ENCODE measurements at places on chromosomes 7 and 10.

DNA sequence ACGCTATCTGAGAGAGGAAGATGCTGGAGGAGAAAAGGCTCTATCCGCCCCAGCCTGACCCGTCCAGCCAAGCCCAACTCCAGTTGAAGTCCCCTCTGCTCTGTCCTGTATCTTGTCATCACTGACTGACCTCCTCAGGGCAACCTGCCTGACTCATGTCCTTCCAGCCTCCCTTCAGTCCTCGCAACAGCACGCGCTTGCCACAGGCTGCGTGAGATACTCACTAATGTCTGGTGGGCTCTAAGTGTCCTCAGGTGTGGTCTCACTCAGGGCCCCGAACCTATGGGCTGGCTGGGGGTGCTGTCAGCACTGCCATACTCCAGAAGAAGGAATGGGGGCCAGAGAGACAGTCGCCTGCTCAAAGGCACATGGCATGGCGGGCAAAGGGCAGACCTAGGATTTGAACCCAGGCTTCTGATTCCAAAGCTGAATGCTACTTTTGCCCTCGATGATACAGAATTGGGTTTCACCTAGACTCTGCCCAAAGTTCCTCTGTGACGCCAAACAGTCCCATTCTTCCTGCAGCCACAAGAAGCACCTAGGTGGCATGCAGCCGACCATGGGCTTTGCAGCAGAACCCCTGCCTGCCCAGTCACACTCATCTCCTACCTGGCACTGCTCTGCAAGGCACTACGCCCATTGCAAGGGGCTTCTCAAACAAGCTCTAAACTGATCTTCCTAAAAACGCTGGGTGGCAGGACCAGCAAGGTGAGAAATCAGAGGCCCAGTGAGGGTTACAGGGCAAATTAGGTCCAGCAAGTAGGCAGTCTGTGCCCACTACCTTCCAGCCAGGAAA is 8.5 kb downstream of the FAM53B start:
- DNase-seq = no peak

DNA sequence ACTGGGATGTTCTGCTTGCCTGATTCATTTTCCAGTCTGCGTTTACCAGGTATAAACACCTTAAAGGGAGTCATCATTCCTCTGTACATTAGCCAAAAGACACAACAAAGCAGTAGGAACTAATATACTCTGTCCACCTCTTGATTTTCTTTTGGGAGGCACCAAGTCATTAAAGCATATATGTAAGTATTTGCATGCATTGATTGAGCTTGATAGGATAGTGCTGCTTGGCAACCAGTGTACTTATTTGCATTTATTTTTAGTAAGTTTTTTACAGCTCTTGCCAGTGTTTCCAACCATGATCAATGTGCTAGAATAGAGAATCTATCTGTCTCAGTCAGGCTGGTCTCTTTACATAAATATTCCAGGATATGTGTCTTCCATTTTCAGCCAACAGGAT is 353.3 kb upstream of the SEMA3C start:
- DNase-seq = no peak

DNA sequence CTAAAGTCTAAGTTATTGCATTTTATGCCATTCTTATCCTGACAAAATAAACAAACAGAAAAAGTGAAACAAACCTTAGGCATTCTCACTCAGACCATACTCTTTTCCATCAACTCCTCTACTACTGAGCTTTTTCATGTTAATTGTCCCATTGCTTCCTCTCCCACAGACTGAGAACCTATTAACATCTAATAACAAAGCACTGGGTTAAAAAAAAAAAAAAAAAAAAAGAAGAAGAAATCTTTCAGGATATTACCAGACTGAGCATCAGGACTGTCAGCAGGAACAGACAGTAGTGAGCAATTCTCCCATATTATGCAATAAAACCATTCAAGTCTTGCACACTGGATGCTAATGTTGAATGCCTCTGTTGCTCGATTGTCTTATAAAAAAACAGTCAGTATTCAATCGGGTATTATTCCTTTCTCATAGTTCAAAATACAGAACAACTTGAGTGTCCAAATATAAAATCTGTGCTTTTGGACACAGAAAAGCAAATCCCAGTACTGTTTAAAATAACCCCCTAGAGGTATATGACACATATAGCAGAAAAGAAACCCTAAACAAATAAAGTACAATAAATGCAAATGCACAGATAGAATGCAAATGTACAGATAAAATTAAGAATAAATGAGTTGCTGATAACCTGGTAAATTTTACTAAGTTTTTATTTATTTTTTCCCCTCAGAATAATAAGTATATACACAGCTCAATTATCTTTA is 531.3 kb upstream of the LRRTM3 start:
- DNase-seq = no peak

DNA sequence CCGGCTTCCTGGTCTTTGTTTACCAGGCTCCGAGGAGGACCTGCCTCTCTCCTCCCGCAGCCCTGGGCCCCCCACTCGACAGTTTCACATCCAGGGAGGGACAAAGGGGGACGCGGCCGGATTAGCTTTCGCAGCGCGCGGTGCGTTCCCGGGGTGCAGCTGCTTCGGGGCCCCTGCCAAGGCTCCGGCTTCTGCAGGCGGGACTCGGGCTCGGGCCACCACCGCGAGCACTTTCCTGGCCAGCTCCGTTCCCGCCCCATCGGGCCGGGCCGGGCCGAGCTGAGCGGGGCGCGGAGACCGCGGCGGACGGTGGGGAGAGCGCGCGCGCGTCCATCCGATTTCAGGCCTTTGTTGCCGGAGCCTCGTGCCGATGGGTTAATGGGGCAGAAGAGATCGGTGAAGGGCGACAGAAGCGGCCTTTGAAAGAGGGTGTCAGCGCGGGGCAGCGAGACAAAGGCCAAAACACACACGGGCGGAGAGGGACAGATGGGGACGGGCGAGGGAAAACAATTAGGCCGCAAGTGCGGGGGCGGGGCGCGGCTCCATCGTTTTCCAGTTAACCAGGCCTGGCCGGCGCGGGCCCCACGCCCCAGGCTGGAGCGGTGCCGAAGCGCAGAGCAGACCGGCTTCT is 8.5 kb upstream of the UNCX start:
- no peak for DNase-seq

- DNase-seq = no peak
Observed at GRCh38 chr10:108560488-108560887, 1362.8 kb downstream of the XPNPEP1 start.

GRCh38 chr10:11351801-11352200 is 259.6 kb downstream of the USP6NL start:
- DNase-seq = no peak

- no peak for DNase-seq
Observed at GRCh38 chr10:125134483-125134848, 25.9 kb downstream of the CTBP2 start.

- DNase-seq = no peak
Observed at GRCh38 chr7:17488829-17489228, 190.4 kb downstream of the AHR start.

DNA sequence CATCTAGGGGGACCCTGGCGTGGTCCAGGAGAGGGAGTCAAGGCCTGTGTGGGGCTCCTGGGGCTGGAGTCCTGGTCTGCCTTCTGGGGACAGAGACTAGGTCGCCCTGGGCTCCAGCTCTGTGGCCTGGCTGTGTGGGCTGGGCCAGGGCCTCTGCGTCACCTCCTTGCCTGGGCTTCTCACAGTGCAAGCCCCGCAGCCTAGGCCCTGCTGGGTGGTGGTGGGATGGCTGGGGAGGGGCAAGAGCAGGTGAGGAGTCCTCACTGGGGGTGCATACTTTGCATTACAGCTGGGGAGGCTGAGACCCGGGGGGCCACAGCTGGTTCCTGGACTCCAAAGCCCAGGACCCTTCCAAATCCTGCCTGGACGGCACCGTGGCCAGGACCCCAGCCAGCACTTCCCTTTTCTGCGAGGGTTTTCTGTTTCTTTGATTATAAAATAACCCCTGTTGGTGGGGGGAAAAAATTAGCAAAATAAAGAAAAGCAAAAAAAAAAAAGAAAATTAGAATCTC is 23.5 kb downstream of the PWWP2B start:
- no peak for DNase-seq

GRCh38 chr7:142098004-142098403 is 13.5 kb upstream of the MGAM2 start:
- no peak for DNase-seq

GRCh38 chr10:110967645-110968044 is 48.2 kb downstream of the SHOC2 start:
- no peak for DNase-seq

Measured in endothelial cell (in vitro differentiated cells).